AG09319 (cell line): ENCODE measurements at places on chromosomes 3 and 15.

GRCh38 chr3:46705022-46705530, 3.9 kb downstream of the TMIE start:
- DNase-seq, result peak; percentile 18

- DNase-seq, result no peak
These were observed 93.3 kb downstream of the TRIM42 start for GRCh38 chr3:140770977-140771667.

GRCh38 chr15:68001811-68002210, 52.3 kb upstream of the PIAS1 start:
- no peak for DNase-seq

GRCh38 chr15:68843425-68844311, 23.0 kb upstream of the ANP32A start:
- DNase-seq, result no peak

- DNase-seq, result no peak
These were observed 13.8 kb downstream of the EXOSC7 start for GRCh38 chr3:44989636-44990373.

DNA sequence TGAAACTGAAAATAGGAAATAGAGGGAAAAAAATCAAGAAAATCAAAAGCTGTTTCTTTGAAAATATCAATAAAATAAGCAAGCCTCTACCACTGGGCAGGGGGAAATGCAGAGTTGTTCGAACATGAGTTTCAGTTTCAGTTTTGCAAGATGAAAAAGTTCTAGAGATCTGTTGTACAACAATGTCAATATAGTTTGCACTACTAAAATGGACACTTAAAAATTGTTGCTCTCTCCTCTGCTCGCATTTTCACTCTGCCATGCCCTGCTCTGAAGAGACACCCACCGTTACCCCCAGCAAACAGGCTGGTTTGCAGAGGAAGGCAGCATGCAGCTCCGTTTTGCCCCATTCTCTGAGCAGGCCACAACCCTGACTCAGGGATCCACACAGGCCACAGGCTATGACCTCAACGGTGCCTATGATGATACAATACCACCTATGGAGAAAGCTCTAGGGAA, 64.5 kb downstream of the ZNF148 start:
- DNase-seq, result no peak

DNA sequence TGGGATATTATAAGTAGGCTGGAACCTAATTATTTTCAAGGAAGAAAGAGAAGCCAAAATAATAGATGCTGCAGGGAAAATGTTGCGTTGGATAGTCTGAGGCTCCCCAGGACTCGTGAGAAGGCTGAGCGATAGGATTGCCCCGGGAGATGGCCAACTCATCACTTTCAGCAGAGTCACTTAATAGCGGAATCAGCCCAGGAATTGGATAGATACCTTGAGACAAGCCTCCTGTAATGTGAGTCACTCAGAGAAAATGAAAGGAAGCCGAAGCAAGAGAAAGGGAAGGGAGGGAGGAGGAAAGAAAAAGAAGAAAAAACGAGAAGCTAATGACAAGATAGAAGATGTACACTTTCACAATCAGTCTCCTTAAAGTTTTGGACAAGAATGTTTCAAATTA, 94.3 kb downstream of the SQOR start:
- no peak for DNase-seq

DNA sequence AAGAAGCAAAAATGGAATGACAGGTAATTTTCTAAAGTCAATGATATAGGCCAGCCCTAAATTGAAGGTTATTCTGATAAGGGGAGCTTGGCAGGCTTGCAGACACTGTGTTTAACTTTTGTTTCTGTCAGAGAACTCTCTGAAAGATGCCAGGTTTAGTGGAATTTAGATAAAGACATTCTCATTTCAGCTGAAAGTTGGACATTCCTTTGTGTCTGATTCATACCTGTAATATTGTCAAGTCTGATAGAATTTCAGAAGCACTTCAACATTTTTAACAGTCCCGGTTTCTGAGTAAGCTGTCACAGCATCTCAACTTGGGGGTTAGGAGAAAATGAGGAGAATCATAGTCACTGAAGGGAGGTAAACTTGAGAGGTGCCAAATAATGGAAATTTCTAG, 84.0 kb downstream of the DIPK2A start:
- no peak for DNase-seq

GRCh38 chr3:15299036-15299435, 33.4 kb downstream of the SH3BP5 start:
- no peak for DNase-seq

DNA sequence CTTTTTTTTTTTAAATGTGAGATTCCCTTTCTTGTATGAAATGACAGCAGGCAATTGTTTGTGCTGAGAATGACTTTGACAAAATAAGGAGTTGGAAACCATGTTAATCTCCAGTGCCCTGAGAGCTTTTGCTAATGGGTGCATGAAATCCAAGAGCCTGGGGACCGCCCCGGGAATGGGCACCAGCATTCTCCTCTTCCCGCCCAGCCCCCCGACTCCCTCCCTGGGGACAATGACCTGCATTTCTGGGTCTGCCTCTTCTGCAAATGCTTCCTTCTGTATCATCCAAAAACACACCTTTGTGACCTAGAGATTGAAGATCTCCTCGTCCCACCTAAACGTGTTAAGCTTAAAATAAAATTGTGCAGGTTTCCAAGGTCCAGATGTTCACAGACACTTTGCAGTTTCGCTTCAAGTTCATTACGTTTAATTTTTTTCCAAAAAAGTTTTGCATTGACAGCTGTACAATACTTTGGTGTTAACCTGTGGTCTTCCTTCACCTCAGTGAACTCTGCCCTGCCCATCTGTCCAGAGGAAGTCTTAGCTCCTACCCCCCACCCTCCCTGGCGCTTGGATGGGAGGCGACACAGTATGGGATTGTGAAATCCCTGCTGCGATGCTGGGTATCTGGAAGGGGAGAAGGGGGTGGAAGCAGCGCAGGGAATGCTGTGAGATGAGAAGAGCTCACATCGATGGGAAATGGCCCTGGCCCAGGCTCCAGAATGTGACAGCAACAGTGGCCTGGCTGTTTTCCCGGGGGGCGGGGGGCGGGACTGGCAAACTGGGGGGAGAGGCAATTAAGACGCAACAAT, 50.1 kb downstream of the TLE3 start:
- DNase-seq, result no peak

- DNase-seq, result no peak
These were observed 28.7 kb upstream of the B3GNT5 start for GRCh38 chr3:183224180-183224970.

DNA sequence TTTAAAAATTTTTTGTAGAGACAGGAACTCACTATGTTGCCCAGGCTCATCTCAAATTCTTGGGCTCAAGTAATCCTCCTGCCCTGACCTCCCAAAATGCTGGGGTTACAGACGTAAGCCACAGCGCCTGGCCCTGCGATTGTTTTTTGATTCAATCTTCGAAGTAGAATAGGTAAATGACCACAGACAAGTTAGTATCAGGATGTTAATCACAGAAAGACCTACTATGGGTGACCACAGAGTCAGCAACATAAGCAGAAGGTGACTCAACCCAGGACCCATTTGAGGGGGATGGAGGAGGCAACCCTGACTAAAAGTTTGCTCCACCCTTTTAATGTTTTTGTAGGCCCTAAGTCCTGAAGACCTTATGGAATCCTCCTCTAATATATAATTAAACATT, 10.0 kb upstream of the USP3 start:
- DNase-seq, result no peak

DNA sequence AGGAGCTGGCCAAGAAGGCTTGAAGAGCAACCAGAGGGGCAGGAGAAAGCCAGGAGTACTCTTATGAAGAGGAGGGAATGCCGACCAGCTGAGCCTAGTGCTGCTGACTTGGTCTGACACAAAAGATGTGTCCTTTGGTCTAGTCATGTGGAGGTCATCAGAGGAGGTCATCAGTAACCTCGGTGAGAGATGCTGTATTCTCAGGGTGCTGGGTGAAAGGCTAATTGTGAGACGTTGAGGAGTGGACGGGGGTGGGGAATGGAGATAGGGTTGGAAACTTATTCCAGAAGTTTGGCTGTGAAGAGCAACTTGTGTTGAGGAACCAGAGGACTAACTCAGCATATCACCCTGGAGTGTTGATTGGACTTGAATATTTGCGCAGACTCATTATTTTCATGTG, 5.5 kb downstream of the CRTC3 start:
- DNase-seq, result no peak

DNA sequence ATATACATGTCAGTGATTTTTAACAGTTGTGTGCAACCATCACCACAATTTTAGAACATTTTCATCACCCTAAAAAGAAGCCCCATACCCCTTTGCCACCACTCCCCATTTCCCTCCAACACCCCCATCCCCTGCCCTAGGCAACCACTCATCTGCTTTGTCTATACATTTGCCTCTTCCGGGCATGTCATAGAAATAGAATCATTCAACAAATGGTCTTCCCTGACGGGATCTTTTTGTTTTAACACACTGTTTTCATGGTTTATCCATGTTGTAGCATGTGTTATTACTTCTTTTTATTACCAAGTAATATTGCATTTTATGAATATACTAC, 4.0 kb downstream of the VILL start:
- no peak for DNase-seq

- DNase-seq, result no peak
These were observed 78.6 kb downstream of the MLH1 start for GRCh38 chr3:37071921-37072320.

DNA sequence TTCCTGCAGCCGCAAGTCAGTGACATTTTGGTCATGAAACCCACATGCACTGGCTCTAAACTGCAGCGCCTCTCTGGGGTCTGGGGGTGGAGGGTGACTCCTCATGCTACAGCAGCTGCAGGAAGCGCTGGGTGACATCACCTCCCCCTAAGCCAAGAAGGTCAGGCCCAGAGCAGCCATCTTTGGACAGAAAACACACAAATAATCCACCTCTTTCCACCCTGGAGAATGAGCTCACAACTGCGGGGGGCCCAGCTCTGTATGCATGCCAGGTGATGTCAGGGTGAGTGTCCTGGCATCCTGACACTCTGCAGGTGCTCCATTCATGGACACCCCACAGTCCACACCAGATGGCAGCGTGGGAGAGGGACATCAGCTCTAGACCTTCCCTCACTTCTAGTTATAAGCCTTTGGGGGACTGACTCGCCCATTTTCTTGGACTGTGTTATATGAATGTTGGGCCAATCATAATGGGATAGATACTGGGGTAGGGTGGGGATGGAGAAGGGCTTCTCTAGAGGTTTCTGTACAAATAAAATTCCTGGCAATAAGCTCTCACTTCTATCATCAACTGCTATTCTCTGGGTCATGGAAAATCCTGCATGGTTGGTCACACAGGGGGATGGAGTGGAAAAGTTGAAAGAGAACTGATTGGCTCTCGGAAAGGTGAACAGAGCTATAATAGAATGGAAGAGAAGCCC, 70.7 kb upstream of the THBS1 start:
- no peak for DNase-seq

DNA sequence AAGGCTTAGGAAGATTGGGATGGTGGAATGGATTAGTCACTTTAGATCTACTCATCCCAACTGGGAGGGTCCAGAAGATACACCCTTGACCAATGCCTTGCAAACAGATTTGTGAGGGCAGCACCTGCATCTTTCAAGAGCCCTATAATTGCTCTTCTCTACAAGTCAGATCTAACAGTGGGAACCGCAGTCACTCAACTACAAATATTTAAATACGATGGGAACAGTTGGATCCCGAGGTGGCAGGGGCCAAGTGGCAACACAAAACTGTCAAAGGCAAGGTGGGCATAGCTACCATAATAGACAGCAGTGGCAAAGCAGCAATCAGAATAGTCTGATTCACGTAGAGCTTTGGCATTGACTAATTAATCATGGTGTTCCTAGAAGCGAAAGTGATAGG, 152.0 kb downstream of the TBC1D5 start:
- no peak for DNase-seq

GRCh38 chr3:98563661-98564281, 29.6 kb downstream of the CPOX start:
- no peak for DNase-seq

DNA sequence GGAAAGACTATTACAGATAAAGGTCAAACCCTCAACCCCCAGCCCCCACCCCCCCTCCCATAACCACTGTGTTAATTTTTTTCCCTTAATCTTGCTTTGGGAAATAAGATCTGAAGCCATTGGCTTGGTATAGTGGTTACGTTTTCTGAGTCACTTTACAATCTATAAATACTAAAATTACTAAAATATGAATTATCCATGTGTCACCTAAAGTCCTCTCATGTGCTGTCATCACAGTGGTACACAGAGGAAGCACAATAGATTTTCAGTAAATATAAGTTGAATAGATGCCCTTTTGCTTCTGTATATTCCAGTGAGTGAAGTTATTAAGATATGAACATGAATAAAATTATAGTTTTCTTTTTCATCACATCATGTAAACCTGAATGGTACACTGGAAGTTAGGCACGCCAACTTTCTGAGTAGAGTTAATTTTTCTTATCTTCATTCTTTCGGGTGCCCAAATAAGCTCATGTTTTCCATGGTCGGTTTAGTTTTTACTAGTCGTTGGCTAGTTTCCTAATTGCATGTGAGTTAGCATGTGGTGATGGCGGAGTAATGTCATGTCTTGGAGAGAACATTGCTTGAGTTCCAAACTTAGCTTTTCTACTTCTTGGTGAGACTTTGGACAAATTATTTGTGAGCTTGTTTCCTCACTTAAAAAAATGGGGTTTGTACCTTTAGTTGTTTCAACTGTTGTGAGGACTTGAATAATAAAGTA, 11.5 kb downstream of the PPP4R2 start:
- no peak for DNase-seq

DNA sequence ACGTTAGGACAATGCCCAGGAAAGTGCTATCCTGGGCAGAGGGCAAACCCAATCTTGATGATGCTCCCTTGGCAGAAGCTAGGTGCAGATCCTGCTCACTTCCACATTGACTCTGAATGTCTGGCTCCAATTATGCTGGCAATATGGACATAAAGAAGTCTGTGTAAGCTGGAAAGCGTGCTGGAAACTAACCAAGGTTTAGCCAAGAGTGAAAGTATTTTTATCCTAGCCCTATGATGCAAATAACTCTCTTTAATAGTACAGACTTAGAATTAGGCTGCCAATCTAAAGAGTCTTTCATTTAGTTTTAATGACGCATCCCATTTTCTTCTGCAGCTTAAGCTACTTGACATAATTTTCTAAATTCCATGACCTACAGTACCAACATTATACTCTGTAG, 571.8 kb downstream of the TUSC7 start:
- DNase-seq, result no peak

GRCh38 chr3:169252535-169252934, 411.0 kb downstream of the MECOM start:
- DNase-seq, result no peak

DNA sequence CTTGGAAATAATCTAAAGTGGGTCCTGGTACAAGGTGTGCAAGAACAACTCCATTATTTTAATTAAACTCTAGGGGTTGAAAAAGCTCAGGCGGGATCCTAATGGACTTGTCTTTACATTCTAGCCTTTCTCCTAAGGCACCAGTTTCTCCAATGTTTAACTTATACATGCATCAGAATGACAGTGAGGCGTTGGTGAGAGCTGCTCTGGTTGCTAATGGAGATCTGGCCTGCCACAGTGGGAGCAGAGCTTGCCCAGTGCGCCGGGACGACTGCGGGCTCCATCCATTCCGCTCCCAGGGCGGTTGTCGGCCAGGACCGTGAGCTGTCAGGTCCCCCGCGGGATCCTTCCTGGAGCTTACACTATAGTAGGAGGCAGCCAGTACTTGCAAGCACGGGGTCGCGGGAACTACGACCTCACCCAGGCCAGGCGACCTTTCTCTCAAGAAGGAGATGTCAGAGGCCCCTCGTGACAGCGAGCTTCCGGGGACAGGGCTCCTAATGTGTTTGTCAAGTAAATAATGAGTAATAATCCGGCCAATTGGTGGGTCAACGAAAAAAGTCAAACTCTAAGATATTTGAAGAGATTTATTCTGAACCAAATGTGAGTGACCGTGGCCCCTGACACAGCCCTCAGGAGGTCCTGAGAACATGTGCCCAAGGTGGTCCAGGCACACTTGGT, 991 bp upstream of the HIGD1A start:
- DNase-seq, result no peak
